Fibroblast of pulmonary artery (primary cell): ENCODE measurements at places on chromosomes 16 and 17.

DNA sequence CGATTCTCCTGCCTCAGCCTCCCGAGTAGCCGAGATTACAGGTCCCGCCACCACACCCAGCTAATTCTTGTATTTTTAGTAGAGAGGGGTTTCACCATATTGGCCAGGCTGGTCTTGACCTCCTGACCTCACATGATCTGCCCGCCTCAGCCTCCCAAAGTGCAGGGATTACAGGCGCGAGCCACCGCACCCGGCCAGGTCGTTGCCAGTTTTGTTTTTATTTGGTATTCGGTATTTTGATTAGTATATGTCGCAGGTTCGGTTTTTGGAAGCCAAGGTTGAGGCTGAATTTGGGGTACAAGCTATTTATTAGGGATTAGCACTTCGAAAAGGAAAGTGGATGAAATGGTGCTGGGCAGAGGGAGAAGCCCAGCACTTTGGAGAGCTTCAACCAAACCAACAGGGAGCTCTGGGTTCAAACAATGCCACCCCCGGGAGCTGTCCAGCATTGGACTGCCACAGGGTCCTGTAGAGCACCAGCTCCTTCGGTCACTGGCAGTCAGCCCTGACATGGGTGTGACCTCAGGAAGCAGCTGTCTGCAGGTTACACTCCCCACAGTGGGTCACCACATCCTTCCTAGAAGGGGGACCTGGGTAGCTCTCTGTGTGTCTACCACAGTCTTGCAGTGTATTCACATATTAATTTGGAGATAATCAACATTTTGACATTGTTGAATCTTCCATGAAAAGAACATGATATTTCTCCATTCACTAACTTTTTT lies 1.5 kb upstream of the CLEC10A start:
- no peak for DNase-seq

GRCh38 chr16:79282806-79283205 lies 317.7 kb downstream of the MAF start:
- no peak for DNase-seq

DNA sequence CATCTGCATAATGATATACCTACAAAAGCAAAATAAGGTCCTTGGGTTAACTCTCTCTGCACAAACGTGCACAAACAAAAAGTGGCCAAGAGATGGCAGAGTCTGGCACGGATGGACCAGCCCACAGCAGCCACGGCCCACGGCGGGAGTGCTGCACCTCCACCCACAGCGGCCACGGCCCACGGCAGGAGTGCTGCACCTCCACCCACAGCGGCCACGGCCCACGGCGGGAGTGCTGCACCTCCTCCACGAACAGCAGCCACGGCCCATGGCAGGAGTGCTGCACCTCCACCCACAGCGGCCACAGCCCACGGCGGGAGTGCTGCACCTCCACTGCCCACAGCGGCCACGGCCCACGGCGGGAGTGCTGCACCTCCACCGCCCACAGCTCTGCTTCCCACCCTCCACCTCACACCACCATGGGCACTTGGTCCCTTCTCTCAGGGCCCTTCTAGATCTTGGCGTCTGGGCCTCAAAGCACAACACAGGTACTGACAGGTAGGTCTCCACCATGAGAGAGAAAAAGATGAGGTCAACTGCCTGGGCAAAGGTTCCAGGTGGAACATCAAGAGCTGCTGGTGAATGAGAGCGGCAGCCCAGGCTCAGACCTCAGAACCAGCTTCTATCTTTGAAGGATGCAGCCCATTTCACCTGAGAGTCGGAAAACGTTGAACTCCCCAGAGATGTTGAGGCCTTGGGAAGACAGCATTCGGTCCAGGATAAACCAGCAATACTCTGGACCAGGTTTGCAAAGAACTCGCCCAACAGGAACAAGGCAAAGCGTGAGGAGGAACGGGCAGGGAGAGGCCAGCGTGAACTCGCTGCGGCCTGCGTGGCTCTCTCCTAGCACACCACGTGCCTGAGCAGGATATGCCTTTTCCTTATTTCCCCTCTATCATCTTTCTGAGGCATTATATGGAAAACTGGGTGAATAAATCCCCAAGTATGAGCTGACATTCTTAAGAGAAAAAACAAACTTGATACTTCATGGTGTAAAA lies 124.5 kb downstream of the ZNF778 start:
- no peak for DNase-seq

- DNase-seq = no peak
Observed at GRCh38 chr16:50235581-50235980, 30.8 kb upstream of the ADCY7 start.

DNA sequence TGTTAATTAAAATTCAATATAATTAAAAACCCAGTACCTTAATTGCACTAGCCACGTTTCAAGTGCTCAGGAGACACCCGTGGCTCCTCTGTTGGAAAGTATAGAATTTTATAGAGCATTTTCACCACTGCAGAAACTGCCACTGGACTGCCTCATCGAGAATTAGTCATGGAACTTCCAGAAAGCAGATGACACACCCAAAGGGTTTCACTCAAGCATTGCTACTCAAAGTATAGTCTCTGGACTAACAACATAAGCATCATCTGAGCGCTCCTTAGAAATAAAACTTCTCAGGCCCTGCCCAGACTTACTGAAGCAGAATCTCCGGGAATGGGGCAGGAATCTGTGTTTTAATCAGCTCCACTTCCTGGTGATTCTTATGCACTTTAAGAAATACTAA lies 63.5 kb upstream of the GPR139 start:
- no peak for DNase-seq

GRCh38 chr16:28210979-28211588 lies 681 bp downstream of the XPO6 start:
- peak; percentile 61 for DNase-seq

GRCh38 chr16:57044931-57045693 lies 47.3 kb upstream of the CPNE2 start:
- no peak for DNase-seq

GRCh38 chr16:75305364-75306098 lies 54.1 kb upstream of the BCAR1 start:
- DNase-seq = peak; percentile 100

GRCh38 chr17:49991409-49991808 lies 3.6 kb downstream of the DLX3 start:
- DNase-seq = no peak

DNA sequence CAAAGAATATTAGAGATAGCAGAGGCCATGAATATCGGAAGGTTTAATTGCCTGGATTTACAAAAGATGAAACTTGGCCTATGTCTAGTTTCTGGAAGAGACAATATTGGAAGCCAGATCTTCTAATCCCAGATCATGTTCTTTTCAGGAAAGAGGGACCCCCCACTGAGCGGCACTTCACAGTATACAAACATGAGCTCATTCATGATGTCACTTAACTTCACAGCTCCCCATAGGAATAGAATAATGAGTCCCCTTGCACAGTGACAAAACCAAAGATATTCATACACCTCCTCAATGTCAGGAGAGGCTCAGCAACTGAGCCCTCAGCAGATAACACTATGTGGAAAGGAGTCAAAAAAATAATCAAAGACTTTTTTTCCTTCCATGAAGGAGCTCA lies 147.5 kb downstream of the CDH11 start:
- no peak for DNase-seq

DNA sequence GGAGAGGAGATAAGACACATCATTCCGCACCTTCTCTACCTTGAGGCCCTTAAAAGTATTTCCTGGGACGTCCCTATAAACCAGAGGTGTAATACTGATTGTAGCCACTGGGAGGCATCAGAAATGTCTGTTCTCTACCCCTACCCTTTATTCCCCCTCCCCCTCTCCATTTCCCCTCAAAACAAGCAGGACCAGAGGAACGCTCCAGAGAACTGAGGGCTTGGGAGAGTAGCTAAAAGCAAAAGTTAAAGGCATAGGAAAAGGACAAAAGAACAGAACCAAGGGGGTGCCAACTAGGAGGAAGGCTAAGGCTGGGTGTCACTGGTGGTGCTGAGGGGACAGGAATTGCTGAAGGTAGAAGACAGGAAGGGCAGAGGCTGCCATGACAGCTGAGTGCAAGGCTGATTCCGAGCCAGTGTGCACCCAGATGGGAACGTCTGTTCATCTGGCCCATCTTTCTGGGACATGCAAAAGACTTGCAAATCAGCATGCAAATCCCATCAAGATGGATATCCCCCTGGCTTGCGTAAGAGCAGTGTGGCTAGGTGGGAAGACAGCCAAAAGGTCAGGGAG lies 6.7 kb downstream of the CAMTA2 start:
- DNase-seq = peak; percentile 71

GRCh38 chr16:16092925-16093627 lies 130.2 kb downstream of the ABCC6 start:
- DNase-seq = peak; percentile 48

GRCh38 chr17:45834471-45835396 lies 9.9 kb upstream of the SPPL2C start:
- no peak for DNase-seq

DNA sequence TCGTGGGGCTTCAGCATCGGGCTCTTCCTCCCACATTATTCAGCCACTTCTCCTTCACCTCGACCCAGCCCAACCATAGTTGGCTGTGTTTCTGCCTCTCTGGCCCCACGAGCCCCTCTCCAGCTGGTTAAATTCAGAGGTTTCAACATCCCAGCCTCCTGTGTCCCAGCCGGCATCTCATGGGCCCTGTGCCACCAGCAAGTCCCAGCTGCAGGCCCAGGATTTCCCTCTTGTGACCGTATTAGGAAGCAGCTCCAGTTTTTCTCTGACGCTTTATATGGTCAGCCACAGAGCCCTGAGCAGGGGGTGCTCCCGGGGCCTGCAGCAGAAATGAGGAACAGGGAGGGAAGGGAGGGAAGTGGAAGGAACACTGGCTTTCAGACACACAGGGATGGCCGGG lies 27.4 kb downstream of the MYH11 start:
- peak; percentile 68 for DNase-seq

GRCh38 chr16:89749637-89750036 lies 28.3 kb downstream of the ZNF276 start:
- no peak for DNase-seq

- no peak for DNase-seq
Observed at GRCh38 chr17:36612323-36612722, 10.9 kb downstream of the MRM1 start.

DNA sequence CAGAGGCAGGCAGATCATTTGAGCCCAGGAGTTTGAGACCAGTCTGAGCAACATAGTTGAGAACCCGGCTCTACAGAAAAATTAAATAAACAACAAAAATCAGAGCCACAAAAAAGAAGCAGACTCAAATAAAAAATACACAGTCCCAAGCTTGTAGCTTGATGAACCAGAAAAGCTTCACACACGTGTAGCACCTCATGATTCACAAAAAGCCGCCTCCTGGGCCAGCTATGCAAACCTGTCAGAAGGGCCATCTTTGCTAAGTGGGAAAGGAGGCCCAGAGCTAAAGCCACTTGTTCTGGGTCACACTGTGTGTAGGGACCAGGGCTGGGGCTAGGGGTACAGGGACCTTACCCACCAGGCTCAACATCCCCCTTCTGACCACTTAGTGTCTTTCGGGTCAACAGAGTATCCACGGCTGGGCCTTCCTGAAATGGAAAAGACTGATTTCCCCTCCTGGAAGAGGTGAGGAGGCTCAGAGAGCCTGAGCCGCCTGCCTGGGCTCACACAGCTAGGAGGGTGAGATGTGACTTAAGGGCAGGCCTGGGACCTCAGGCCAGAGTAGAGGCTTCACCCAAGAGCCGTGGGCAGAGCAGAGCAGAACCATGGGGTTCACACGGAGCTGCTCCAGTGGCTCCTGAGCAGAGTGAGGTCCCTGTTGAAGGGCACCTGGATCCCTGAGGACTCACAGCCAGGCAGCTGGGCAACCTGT lies 269.6 kb downstream of the PARN start:
- no peak for DNase-seq

- no peak for DNase-seq
Observed at GRCh38 chr16:1351215-1351581, 480 bp downstream of the TSR3 start.

GRCh38 chr17:5437721-5438317 lies 1.1 kb downstream of the C1QBP start:
- DNase-seq = no peak

- DNase-seq = no peak
Observed at GRCh38 chr16:64151990-64152767, 969.7 kb downstream of the CDH11 start.

GRCh38 chr17:859061-859823 lies 77.1 kb downstream of the MRM3 start:
- no peak for DNase-seq

DNA sequence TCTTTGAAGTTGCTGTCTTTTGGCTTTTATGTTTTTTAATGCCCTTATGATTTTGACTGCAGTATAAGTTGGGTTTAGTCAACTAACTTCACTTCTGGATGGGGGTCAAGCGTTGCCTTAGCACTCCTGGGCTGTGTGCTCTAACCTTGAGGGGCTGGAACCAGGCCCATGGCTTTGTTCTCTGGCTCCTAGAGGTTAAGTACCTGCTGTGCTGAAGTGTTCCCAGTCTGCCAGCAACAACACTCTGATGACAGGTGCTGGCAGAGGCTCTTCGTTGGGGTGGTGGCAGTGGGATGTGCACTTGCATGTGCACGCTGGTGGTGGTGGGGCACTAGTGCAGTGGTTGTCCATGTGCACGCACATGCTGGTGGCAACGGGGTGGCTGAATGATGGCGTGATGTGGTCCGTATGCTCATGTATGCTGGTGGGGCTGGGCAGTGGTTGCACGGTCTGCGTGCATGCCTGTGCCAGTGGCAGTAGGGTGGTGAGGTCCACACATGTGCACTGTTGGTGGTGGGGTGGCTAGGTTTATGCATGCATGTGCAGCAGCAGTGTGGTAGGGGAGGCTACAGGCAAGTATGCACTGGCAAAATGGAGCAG lies 447.8 kb upstream of the GOT2 start:
- no peak for DNase-seq

GRCh38 chr16:20829536-20829935 lies 23.2 kb downstream of the REXO5 start:
- DNase-seq = no peak

GRCh38 chr17:51017270-51017669 lies 103.4 kb downstream of the SPAG9 start:
- no peak for DNase-seq

DNA sequence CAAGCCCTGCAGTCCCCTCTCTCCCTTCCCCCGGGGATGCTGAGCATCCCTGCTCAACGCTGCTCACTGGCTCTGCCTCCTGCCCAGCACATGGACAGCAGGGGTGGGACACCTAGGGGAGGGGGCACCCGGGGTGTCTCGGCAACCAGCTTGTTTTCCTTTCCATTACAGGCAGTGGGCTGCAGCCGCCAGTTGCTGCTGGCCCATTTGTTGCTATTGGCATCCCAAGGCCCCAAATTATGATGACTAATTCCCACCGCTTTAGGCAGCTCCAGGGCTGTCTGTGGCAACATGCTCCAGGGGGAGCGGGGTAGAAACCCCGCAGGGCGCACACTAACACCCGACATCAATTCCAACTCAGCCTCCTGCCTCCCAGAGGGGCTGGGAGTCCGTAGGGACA lies 4.9 kb downstream of the SDK2 start:
- DNase-seq = no peak
